ENCODE measurements at places on chromosomes 3 and 15.
A peak's percentile ranks its signal among the peaks of the same experiment; 100 is the strongest.

DNA sequence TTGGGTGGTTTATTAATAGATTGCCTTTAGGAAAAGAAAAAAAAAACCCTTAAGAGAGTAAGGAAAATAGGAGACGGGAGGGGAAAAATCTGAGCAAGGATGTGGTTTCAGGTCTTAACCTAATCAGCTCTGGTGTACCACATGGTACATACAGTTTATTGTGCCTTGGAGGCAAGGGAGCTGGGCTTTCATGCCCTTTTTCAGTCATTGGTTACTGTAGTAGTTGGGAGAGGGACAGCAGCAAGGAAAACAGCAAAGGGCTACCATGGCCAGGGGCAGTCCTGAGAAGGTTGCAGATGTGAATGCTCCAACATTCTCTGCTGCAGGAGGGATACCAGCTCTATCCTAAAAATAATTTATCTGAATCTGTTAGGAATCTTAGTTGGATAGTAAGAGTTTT, 5.9 kb downstream of the CMC1 start:
- no peak for DNase-seq

- no peak for DNase-seq
These were observed 67.8 kb downstream of the FMN1 start for GRCh38 chr15:33126559-33127290.

DNA sequence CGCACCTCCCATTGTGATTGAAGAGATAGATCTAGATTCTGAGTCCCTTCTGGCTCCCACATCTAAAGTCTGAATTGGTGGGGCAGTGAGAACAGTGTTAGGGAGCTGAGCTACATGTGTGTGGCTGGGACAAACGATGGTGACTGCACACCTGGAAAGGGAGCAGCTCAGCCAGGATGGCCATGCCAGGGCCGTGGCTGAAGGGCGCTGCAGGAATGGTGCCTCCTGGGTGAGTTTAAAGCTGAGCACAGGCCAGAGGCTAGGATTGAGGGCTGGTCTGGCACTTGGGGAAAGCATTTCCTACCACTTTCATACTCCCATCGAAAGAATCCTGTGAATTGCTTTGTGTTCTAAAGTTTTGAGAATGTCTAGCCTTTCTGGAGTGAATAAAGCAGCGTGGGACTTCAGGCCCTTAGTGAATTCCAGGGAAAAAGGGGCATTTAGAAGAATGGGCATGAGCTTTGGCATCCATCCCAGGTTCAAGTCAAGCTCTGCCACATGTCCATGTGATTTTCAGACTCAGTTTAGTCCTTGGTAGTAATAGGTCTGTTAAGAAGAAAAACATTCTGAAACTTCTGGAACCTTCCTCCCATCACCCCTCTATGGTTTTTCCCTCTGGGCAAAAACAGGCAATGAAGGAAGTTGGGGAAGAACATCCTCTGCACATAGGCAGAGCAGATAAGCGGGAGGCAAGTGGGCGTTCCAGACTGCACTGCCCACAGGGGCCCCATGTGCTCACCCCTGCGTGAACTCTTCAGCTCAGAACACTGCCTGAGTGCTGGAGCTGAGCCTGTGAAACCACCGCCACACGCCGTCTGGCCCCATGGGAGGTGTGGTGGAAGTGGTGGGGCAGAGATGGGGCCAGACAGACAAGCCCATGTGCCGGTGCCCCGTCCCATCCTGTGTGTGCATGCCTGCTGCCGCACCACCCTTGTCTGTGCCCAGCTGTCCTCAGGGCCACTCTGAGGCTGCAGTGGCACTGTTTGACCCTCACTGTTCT, 12.9 kb upstream of the CPNE9 start:
- peak; percentile 81 for DNase-seq

- no peak for DNase-seq
These were observed 22.3 kb downstream of the PPP4R2 start for GRCh38 chr3:73018790-73019441.

DNA sequence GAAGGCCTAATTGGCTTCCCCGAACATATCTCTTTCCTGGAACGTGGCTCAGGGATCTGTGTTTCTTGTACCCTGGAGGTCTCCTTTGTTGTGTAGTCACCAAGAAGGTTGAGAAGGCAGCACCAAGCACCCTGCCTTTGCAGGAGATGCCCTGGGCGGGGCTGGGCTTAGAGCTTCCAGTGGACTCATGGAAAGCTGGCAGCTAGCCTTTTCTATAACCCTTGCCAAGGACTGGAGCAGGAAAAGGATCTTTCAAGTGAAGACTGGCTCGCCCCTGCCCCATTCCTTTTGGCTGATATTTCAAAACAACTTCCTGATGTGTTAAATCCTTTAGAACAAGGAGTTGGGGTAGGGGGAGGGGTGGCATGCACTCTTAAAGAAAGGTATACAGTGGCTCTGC, 58.9 kb upstream of the EPHA6 start:
- no peak for DNase-seq

DNA sequence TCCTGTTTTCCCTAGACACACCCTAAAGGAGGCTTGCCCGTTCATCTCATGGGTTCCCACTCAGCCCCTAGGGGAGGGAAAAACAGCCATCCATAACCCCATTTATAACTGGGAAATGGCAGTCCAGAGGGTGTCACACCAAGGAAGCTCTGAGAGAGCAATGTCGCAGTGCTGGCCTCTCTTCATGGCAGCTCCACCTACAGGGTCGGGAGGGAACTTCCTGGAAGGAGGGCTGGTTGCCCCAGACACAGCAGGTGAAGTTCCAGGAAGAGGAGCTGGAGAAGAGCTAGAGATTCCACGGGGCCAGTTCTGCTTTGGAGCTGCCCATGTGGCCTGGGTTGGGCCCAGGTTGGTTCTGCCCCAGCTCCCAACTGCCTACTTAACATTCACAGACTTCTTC, 22.3 kb upstream of the LINGO1 start:
- no peak for DNase-seq

GRCh38 chr3:25723802-25724201, 59.1 kb upstream of the TOP2B start:
- no peak for DNase-seq

DNA sequence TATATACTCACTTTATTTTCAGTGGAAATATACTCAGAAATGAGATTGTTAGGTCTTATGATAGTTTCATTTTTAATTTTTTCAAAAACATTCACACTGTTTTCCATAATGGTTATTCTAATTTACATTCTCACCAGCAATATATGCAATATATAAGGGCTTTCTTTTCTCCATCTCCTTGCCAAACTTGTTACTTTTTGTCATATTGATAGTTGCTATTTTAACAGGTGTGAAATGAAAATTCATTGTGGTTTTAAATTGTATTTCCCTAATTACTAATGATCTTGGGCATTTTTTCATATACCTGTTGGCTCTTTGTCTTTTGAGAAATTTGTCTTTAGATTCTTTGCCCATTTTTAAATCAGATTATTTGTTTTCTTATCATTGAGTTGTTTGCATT, 325.2 kb downstream of the DIPK2A start:
- no peak for DNase-seq
